ENCODE measurements at places on chromosomes 7 and 10.

DNA sequence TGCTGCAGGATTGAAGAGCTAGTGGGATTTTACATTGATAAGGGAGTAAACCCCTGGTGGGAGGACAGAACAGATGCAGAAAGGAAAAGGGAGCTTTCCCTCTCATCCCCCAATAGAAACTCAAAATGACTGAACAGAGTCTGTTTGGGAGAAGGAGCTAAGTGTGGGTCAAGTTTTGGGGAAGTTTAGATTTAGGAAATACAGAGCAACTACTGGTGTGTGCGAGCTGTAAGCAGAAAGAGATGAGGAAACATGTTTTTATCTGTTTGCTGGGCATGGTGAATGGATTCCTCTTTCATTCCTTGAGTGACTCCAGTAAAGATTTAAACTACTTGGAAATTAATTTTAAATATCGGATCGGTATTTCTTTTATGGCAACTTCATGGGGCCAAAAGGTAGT lies 132.7 kb downstream of the AOAH start:
- DNase-seq, result no peak

- DNase-seq, result no peak
These were observed 126.5 kb downstream of the CUBN start for GRCh38 chr10:17003151-17003550.

- no peak for DNase-seq
These were observed 18.3 kb upstream of the BHLHA15 start for GRCh38 chr7:98192781-98193457.

DNA sequence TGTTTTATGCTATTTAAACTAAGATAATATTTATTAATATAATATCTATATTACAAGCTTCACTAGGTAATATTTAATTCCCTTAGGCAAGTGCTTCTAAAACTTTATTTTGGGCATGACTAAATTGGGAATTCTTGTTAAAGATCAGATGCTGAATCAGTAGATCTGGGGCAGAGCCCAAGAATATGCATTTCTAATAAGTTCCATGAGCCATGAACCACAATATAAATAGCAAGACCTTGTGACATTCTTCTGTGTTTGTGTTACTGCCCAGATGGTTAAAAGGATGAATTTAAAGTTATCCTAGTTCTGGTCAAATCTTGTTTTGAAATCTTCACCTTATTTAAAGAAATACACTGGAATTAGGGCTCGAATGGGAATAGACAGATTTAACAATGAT lies 258.4 kb upstream of the CACNA2D1 start:
- no peak for DNase-seq

DNA sequence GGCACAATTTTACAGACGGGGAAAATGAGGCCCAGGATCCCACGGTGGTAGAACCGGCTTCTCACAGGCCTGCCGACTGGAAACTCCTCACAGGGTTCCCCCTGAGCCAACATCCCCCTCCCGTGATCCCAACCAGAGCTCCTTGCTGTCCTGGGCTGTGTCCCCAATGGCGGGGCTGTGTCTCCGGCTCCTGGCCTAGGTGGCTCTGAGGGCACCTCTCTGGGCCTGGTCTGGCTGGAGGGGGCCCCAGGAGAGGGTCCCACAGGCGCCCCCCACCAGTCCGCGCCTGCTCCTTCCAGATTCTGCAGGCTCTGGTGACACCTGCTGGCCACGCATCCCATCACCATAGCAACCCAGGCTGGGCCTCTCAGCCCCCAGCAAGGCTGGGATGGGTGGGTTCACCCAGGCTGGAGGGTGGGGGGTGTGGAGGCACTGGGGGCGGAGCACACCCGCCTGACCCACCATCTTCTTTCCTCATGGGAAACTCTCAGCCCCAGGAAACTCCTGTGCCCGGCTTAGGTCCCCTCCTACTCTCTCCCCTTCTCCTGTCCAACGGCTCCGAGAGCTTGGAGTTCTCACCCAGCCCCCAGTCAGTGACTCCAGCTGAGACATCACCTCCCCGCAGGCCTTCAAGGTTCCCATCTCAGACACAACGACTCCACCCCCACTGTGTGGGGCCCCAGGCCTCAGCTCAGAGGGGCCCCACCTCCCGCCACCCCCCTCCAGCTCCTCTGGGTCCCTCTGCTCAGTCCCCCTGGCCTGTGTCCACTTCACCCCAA lies 27.1 kb upstream of the TNRC18 start:
- DNase-seq, result no peak

DNA sequence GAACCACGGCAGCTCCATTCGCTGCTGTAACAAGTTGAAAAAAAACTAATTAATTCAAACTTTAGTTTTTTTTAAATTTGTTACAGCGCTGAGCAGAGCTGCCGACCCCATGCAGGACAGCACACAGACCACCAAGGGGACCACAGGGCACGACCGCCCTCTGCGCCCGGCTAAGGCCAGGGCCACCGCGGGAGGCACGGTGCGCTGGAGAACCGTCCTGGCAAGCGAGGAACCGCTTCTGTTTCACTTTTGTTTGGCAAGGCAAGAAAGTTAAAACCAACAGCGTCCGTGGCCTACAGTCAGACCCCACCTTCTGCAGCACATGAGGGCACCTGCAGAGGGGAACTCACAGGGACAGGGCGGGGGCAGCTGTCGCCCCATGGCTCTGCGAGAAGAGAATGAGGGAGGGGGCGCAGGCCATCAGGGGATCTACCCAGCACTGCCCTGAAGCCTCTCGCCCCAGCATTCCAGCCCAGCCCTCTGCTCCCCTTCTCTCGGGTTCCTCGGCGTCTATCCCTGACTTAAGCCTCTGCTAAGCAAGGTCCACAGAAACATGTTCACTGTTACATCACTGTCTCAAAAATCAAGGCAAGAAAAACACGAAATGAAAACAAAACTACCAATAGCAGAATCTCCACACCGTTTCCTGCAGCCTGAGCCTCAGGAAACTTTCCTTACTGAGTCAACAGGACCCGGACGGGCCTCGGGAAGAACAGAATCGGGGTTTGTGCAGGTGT lies 204.4 kb downstream of the DIP2C start:
- DNase-seq, result no peak

DNA sequence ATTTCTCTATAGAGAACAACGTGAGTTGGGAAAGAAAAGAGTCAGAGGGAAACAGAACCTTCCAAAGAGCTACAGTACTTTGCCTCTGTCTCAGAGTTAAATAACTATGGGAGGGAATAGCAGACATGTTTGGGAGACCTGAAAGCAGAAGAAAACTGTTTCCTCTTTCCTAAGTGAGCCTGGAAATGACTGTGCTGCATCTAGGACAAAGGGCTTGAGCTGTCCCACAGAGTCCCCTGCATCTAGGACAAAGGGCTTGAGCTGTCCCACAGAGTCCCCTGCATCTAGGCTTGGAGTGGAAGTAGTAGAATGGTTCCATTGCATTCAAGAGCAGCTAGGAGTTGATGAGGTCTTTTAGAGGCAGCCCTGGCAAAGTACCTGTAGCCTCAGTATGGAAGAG lies 149.7 kb downstream of the DKK1 start:
- no peak for DNase-seq

GRCh38 chr10:43959364-43960134 lies 310.9 kb upstream of the ZNF32 start:
- DNase-seq, result no peak

DNA sequence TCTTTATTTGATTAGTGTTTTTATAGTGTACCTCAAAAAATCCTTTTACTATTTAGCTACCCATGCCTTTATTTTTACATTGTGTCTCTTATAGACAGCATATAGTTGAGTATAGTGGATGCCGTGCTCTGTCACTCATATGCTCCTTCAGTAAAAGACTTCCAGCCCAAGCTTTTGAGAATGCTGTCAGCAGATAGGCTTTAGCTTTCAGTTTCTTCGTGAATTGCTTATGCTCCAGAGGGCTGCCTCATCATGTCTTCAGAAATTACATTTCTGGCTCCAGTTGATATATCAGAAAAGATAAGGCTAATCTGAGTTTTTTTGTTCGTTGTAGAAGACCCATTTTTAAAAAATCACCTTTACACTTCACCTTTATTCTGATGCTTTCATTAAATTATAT lies 332.0 kb downstream of the NXPH1 start:
- DNase-seq, result no peak

DNA sequence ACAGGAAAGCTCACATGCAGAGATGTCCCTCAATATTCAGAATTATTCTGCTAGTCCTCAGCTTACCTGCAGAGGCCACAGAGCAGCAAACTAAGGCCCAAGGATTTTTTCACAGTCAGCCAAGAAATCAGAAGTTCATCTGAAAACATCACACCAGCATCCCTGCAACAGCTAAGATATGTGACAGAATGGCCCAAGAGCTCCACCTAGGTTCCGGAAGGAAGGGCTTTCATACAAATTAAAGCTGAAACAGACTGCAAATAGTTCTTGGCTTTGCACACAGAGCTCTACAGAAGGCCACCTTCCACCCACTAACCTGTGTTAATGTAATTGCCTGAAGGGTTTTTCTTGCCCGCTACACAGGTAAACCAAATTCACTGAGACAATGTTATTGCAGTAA lies 438.8 kb upstream of the C7orf33 start:
- no peak for DNase-seq

DNA sequence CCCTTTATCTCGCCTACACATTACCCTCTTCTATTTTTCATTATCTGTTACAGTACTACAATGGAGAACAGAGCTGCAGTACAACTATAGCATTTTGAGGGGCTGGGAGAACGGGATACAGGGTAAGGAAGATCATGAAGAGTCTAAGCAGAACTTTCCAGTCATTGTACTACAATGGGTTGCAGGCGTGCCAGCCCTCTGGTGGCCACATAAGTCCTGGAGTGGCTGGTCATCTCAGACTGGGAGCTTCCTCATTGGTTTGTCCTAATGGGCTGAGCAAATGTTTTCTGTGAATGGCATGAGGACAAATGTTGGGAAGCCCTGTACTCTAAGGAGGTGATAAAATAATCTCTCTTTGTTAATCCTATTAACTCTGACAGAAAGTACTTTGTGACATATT lies 33.0 kb downstream of the TMEM106B start:
- DNase-seq, result peak; percentile 17

DNA sequence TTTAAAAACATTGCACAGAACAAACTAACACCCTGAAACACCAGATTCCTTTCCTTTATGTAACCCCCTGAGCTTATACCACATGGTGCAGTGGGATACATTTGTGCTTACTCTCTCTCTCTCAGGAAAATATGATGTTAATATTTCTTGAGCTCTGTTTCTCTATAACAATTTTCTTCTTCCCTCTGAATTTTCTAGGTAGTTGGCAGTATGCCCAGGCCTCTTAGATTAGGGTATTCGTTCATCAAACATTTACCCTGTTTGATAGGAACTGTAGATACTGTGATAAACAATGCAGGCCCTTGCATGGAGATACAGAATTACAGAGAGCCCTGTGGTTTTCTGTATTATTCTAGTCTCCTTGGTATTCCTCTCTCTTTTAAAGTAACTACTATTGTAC lies 567.8 kb downstream of the IPMK start:
- no peak for DNase-seq

DNA sequence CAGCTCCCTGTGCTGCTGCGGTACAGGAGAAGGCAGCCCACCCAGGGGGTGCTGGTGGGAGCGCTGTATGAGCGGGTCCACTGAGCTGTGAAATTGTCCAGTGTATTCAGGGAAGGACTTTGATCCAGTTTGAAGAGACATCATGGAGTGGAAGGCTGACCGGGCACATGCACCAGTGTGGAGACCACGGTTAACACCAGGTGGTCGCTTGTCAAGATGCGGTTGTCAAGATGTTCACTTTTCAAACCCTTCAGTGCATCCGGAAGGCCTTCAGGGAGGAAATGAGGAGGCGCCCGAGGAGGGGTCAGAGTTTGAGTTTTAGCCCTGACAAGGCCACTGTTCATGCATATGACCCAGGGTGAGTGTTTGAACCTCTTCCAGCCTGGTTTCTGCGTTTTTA lies 6.1 kb downstream of the DOCK1 start:
- DNase-seq, result no peak

GRCh38 chr7:122546496-122546895 lies 152.4 kb downstream of the RNF133 start:
- no peak for DNase-seq

- no peak for DNase-seq
These were observed 3.5 kb downstream of the ARID5B start for GRCh38 chr10:61904733-61905725.

- DNase-seq, result peak; percentile 17
These were observed 73.3 kb downstream of the MICALL2 start for GRCh38 chr7:1385809-1386622.

- peak; percentile 5 for DNase-seq
These were observed 79.0 kb upstream of the LSM8 start for GRCh38 chr7:118104812-118105441.

- DNase-seq, result no peak
These were observed 410.4 kb downstream of the RPS24 start for GRCh38 chr10:78443900-78444571.

DNA sequence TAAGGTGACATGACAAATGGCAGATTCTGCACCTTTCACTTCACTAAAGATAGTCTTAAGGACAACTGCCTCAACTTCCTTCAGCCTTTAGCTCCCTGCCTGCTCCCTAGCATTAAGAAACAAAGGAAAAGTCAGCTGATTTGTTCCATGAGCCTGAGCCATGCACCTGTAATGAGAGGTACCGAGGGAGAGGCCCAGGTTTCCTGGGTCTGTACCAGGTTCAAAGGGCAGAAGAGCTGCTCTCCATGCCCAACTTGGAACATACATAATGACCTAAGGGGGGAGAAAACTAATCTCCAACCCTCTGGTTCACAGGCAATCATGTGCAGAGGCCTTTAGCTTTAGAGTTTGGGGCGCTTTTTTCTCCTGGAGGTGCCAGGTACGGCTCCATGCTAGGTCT lies 111.2 kb downstream of the JAZF1 start:
- DNase-seq, result no peak

DNA sequence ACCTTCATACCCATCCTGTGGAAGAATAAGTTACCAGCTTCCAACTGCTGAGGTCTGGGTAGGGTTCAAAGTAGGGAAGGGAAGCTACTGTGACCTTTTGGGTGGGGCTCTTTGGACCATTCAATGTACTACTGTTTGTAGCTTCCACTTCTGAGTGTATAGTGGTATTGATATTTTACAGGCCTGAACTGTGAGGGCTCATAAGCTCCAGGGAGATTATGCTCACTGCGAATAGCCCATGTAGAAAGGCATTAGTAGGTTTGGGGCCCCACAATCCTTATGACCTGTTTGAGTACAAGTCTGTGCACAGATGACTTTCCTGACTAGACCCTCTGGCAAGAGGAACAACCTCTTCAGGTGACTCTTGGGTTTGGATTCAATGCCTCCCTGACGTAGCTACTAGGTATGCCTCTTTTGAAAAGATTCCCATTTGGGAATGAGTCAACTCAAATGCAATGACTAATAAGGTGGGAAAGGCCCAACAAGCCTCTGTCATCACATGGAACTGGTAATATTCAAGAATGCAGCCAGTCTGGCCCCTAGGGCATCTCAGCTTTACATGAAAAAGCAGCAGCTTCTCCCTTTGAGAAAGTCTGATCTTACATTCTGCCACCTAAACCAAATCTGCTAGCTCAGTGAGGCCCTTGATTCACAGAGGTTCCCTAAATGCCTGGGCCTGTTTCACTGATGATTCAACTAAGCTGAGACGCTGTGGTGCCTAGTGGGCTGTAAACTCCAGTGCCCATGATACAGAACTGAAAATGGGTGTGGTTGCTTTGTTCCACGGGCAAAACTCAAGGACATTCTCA lies 79.8 kb downstream of the ABI1 start:
- DNase-seq, result no peak
